ENCODE measurements at places on chromosomes 6 and 20. TPM values are rescaled to one million over a fixed set of nuclear protein-coding genes. Genes with fewer than 3 reads are reported as not detected.

TCFL5 gene
- 11.5 TPM for polyA plus RNA-seq

HAO1 gene
- polyA plus RNA-seq: not detected

CHRNA4 gene
- 0.76 TPM for polyA plus RNA-seq

GGTLC1 gene
- polyA plus RNA-seq: 1.7 TPM

C20orf202 gene
- 1.7 TPM for polyA plus RNA-seq

OTOR gene
- polyA plus RNA-seq: not detected

GSS gene
- 38.6 TPM for polyA plus RNA-seq

NT5E gene
- polyA plus RNA-seq: 13.4 TPM

KLHDC3 gene
- polyA plus RNA-seq: 113 TPM

NRSN1 gene
- polyA plus RNA-seq: 0.49 TPM

PPP1R3G gene
- 1.2 TPM for polyA plus RNA-seq

SCRT2 gene
- not detected for polyA plus RNA-seq

TRERF1 gene
- polyA plus RNA-seq: 19.6 TPM

CD24 gene
- 224 TPM for polyA plus RNA-seq

MAP7 gene
- 13.8 TPM for polyA plus RNA-seq

BTNL2 gene
- polyA plus RNA-seq: 0.78 TPM

TMEM244 gene
- not detected for polyA plus RNA-seq

PDE10A gene
- 10.1 TPM for polyA plus RNA-seq

GATA5 gene
- 25.6 TPM for polyA plus RNA-seq

PI16 gene
- polyA plus RNA-seq: 1.2 TPM

LY6G6F gene
- 1.5 TPM for polyA plus RNA-seq

OLIG3 gene
- not detected for polyA plus RNA-seq

ZNF337 gene
- polyA plus RNA-seq: 52.0 TPM

MEP1A gene
- 0.04 TPM for polyA plus RNA-seq

FNDC1 gene
- 7.4 TPM for polyA plus RNA-seq

OR2H1 gene
- not detected for polyA plus RNA-seq

RHAG gene
- polyA plus RNA-seq: 1.7 TPM

PNLDC1 gene
- 0.34 TPM for polyA plus RNA-seq

RAET1G gene
- polyA plus RNA-seq: 2.0 TPM

MMUT gene
- polyA plus RNA-seq: 32.9 TPM

GPR63 gene
- 3.4 TPM for polyA plus RNA-seq

NINL gene
- 76.8 TPM for polyA plus RNA-seq

SPATS1 gene
- 0.64 TPM for polyA plus RNA-seq

SFTA2 gene
- polyA plus RNA-seq: 17.3 TPM

KHDC1 gene
- polyA plus RNA-seq: 10.5 TPM

JARID2 gene
- polyA plus RNA-seq: 17.0 TPM

MCCD1 gene
- not detected for polyA plus RNA-seq

VSTM2L gene
- 7.0 TPM for polyA plus RNA-seq

SUMO4 gene
- polyA plus RNA-seq: 1.2 TPM

SLC22A7 gene
- 0.23 TPM for polyA plus RNA-seq

IP6K3 gene
- 3.1 TPM for polyA plus RNA-seq

MCHR2 gene
- polyA plus RNA-seq: not detected

VARS2 gene
- polyA plus RNA-seq: 37.5 TPM

PGC gene
- polyA plus RNA-seq: 10.5 TPM

MATN4 gene
- 0.09 TPM for polyA plus RNA-seq

Data from right lung (tissue), 10 donors.